ENCODE measurements at places on chromosomes 2 and 18.

- DNase-seq, result no peak
Measured at GRCh38 chr2:173749315-173749714, 215.9 kb downstream of the SP3 start.

DNA sequence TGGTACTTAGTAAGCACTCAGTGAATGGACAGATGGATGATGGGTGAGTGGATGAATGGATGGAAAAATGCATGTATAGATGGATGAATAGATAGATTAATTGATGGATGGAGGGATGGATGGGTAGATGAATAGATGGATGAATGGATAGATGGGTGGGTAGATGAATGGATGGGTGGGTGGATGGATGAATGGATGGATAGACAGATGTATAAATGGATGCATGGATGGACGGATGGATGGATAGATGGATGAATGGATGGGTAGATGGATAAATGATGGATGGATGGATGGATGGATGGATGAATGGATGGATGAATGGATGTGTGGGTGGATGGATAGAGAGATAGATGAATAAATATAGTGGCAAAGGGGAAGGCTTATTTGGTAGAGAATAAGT is 83.6 kb downstream of the ACOXL start:
- DNase-seq, result no peak

GRCh38 chr2:86686905-86687304 is 33.2 kb upstream of the RMND5A start:
- no peak for DNase-seq

- DNase-seq, result no peak
Measured at GRCh38 chr2:61857224-61857623, 3.4 kb upstream of the FAM161A start.

GRCh38 chr18:76494231-76495005 is 624 bp downstream of the ZNF516 start:
- DNase-seq, result no peak

- no peak for DNase-seq
Measured at GRCh38 chr18:63736876-63737275, 34.1 kb downstream of the SERPINB11 start.

DNA sequence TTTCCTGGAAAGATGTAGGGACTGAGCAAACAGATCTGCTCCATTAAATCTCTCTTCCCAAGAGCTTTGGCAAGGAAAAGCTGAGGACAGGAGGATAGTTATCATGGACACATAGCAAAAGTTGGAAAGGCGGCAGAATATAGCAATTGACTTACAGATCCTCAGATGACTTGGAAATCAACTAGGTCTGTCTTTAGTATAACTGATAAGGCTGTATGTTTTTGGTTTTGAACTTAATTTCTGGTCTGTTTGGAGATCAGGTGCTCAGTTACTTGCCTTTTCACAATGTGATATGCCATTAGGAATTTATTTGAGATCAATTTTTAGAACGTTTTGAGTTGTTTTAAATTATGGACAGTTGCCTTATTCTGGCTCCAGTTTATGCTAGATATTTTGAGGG is 8.0 kb downstream of the RSAD2 start:
- DNase-seq, result no peak

DNA sequence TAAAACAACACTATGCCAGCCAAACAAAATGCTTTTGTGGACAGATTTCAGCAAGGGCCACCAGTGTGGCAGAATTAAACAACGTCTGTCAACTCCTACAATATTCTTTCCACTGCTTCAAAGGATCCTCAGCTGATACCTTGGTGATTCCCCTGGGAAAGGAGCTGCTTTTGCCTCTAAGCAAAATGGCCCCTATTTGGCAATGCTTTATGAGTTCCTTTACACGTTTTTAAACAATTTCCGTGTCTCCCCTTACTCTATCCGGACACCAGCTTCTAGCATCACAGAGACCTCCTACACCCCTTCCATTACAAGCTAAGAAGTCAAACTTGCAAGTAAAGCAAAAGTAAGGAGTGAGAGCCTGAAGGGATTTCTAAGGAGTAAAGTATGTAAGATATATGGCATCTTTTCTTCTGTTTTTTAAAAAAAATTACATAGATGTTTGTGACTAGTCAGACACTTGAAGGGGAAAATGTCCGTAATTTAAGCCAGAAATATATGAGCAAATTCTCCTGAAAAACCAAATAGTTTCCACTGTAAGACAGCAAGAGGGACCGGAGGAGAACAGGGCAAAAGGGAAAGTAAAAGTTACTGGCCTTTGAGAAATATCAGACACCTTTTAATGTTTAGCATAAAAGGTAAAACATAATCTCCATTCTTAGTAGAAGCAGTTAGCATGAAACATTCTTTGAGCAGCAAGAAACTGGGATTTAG is 1.9 kb downstream of the SOS1 start:
- no peak for DNase-seq

DNA sequence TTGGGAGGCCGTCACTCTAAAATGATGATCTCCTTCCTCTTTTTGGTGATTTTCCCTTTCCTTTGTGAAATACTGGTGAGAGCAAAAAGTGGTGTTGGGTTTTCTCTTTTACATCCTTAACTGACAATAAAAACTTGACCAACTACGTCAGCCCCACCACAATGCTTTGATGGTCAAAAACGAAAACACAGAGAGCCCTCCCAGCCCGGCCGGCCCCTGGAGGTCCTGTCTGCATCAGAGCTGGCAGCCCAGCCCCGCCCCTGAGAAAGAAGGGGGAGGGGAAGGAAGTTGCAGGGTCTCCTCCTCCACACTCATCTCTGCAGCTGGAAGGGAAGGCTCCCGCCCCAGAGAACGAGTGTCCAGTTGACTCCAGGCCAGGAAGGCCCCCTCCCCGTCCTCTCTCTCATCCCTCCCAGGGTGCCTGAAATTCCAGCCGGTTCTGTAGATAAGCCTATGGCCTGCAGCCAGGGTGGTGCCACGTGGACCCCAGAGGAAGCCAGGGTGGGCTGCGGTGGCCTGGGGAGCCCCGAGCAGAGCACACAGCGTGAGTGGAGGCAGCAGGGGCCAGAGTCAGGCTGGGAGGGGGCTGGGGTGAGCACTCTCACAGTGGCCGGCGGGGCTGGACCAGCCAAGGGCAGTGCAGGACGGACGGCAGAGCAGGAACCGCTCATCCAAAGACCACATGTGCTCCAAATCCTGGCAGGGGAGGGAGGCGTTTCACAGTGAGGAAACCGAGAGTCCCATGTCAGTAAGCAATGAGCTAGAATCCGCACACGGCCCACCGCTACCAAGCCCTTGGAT is 19.8 kb downstream of the BIN1 start:
- DNase-seq, result no peak

- DNase-seq, result peak; percentile 37
Measured at GRCh38 chr2:238240757-238241711, 1.2 kb upstream of the HES6 start.

- DNase-seq, result peak; percentile 62
Measured at GRCh38 chr2:27152796-27153464, 4.1 kb downstream of the TCF23 start.

DNA sequence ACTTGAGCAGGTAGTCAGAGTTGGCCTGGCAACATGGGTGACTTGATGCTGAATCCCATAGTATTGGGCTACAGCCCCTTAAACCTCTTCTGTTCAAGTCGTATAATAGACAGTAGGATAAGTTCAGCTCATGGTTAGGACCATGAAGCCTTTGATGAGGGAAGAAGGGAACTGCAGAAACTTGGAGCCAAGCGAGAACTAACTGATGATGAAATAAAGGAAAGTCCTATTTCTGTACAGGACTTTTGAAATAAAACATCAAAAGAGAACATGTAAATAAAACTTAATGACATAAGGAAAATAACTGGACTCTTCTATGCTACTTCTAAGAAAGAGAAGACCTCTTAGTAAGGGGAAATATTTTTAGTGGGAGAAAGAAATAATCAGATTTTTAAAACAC is 51.2 kb upstream of the UGP2 start:
- DNase-seq, result no peak

DNA sequence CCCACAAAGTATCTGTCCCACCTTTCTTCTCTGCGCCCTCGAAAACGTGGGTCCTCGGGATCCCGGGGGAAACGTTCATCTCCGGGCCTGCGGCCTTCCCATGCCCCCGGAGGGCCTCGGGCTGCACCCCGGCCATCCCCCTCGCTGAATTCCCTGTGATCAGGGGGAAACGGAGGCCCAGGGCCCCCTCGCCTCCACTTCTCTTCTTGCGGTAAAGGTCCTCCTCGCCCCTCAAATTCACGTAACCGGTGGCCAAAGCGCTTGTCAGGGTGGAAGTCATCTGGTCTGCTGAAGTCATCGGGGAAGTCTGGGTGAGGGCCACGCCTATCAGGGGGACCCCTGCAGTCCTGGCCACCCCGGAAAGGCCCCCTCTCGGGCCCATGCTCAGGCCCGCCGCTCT is 12.3 kb downstream of the SFT2D3 start:
- no peak for DNase-seq

DNA sequence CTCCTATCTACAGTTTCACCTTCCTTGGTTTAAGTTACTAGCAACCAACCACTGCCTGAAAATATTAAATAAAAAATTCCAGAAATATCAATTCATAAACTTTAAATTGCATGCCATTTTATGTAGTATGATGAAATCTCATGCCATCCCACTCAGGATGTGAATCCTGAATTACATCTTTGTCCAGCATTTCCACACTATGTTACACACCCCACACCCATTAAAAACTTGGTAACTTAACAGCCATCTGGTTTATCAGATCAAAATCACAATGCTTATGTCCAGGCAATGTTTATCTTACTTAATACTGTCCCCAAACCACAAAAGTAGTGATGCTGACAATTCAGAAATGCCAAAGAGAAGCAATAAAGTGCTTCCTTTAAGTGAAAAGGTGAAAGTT is 21.6 kb downstream of the CUL3 start:
- no peak for DNase-seq

DNA sequence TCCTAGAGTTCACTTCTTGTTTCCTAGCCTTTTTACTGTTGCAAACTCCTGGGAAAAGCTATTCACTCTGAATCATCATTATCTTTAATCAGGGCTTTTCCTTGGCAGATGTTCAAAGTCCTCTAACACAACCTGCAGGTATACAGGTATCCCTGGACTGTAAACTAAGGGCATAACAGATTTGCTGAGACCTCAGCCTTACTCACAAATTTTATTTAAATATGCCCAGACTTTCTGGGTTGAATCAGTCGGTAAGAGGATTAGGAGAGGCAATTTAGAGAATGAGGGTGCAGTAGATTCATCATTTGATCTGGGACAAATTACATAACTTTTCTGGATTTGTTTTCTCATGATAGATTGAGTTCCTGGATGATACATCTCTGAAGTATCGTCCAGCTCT is 217.8 kb upstream of the STON1 start:
- DNase-seq, result no peak

- no peak for DNase-seq
Measured at GRCh38 chr2:196719110-196719872, 79.8 kb downstream of the CCDC150 start.

- DNase-seq, result no peak
Measured at GRCh38 chr2:121748202-121748601, 7.2 kb upstream of the TSN start.

DNA sequence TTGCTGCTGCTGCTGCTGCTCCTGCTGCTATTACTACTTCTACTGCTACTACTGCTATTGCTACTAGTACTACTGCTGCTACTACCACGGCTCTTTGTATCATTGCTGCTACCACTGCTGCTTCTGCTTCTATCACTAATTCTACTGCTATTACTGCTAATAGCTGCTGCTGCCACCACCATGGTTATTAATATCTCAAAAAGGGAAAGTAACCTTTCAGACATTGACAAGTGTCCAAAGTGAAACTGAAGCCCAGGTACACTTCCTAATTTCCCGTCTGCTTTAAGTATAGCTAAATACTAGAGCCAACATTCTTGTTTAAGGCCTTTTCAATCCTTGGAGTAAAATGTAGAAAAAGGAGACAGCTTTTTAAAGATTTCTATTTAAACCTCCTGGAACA is 45.4 kb upstream of the EHBP1 start:
- DNase-seq, result no peak

DNA sequence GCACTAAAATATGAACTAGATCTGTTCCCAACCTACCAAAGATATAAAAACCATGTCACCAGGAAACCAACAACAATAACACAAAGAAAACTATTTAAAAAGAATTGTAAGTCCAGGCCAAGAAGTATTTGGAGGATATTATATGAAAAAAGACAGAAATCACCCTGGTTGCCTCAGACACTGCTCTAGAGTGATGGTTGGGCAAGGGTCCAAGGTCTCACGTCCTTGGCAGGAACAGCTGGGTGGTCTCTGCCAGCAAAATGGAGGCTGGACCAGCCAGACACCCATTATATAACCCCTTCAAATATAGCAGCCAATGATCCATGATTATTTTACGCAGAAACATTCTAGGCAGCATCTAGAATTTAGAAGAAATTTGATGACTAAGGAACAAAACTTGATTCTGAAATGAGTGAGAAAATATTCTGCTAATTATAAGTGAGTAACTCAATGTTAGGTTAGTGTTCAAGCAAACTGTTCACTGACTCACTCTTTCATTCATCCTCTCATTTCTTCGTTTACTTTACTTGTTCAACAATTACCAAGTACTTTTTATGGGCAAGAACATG is 35.4 kb downstream of the MRPL35 start:
- DNase-seq, result no peak

- DNase-seq, result no peak
Measured at GRCh38 chr2:877747-878146, 72.9 kb upstream of the SNTG2 start.

GRCh38 chr2:28172114-28172898 is 220.4 kb upstream of the FOSL2 start:
- no peak for DNase-seq

- no peak for DNase-seq
Measured at GRCh38 chr2:142778289-142778688, 99.2 kb upstream of the KYNU start.

DNA sequence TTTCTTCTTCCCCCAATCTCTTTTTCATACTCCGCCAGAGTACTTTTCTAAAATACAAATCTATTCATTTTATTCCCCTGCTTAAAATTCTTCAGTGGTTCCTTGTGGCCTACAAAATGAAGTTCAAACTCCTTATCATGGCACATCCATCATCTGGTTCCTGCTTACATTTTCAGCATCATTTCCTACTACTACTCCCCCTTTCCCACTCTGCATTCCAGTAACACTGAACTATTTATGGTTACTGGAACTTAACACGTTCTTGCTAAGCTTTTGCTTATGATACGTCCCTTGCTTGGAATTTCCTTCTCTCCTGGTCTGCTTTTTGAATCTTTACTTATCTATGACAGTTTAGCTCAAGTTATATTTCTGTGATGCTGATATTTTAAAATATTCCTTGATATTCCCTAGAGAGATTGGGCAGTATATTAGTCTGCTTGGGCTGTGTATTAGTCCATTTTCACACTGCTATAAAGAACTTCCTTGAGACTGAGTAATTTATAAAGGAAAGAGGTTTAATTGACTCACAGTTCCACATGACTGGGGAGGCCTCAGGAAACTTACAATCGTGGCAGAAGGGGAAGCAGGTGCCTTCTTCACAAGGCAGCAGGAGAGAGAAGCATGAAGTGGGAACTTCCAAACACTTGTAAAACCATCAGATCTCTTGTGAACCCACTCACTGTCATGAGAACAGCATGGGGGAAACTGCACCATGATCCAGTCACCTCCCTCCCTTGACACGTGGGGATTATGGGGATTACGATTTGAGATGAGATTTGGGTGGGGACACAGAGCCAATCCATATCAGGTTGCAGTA is 53.2 kb downstream of the BMPR2 start:
- DNase-seq, result no peak

GRCh38 chr2:100052650-100053049 is 89.7 kb downstream of the AFF3 start:
- DNase-seq, result no peak

Measured in NCI-H187 treated with DMSO at 0.1 percent for 48 hours (cell line).